ENCODE measurements at places on chromosomes 7 and 10.

DNA sequence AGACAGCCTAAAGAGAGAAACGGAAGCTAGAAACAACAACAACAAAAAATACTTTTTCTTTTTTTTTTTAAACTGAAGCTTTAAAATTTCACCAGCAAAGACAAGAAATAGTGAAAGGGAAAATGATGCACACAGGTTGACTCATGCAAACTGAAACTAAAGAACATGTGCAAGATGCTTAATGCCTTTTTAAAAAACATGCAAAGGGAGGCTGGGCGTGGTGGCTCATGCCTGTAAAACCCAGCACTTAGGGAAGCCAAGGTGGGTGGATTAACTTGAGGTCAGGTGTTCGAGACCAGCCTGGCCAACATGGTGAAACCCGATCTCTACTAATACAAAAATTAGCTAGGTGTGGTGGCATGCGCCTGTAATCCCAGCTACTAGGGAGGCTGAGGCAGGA is 15.1 kb upstream of the CUBN start:
- no peak for DNase-seq

DNA sequence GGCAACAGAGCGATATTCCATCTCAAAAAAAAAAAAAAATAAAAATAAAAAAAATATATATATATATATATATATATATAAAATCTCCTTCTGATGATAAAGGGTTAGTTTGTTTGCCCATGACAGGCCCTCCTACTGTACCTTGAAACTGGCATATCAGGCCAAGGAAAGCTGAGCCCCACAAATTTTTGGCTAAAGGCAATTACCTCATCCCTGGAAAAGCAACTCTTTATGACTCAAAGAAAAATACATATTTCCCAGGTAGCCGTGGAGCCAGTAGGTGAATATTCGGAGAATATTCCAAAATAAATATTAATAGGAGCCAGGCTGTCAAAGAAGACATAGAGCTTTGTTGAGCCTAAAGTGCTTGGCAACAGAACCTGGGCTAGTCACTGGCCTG is 245.1 kb downstream of the GALNT17 start:
- DNase-seq, result no peak

DNA sequence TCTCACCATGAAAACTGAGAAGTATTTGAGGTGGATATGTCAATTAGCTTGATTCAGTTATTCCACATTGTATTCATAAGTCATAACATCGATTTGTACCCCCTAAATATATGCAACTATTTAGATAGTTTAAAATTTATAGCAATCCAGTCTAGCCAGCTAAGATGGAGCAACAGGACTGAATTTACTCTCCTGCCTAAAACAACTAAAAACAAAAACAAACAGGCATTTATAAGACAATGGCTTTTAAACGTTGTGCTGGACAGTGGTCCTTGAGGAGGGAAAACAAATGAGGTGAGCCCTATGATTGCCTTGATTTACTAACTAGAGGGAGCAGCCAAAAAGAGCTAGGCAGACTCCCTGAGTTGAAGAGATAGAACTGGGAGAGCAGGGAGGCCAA is 814 bp upstream of the GPAM start:
- DNase-seq, result no peak

DNA sequence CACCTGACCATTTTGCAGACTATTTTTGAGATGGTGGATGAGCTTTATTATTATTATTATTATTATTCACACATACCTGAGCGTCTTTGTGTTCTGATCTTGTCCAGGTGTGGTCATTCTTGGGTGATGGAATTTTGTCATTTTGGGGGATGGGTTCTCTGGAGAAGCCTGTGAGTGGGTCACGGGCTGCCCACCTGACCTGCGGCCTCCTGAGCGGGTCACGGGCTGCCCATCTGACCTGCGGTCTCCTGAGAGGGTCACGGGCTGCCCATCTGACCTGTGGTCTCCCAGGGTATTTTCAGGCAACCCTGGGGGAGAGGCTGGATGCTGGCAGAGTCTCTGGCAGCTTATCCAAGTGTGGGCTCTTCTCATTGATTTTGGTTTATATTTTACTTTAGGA is 7.3 kb downstream of the SCART1 start:
- no peak for DNase-seq

- no peak for DNase-seq
Observed at GRCh38 chr7:51314726-51315125, 1.9 kb downstream of the COBL start.

- DNase-seq, result no peak
Observed at GRCh38 chr7:24911213-24911603, 68.8 kb downstream of the OSBPL3 start.

GRCh38 chr7:139455789-139456188 is 27.7 kb downstream of the KLRG2 start:
- DNase-seq, result no peak

DNA sequence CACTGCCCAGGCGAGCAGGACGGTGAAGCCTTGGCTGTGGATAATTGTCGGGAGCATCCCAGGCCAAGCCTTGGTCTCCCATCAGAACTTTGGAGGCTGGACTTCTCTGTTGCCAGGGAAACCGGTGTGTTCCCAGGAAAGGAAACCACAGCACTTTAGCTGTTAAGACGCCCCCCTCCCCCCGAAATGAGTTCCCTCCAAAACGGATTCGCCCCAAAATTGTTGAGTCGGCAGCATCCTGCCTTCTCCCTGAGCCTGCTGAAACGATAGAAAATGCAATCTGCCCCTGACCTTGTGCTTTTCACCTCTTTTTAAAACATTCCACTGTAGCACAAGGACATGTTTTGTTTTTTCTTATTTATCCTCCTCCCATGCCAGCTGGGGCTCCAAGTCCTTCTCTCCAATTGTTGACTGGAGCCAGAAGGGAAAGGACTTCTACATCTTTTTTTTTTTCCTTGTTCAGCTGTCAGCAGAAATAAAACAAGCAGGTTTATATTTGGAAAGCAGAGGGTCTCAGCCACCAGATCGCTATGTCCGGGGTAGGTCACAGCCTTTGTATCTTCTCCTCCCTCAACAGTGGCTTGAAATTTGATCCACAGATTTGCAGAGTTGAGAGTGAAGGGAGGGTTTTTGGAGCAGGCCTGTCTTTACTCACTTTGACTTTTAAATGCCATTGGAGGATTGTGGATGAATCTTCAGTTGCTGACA is 116.5 kb downstream of the ZMIZ1 start:
- no peak for DNase-seq

Data from HS-5 (cell line).